ENCODE measurements at places on chromosomes 11 and 22.

- DNase-seq, result no peak
Observed at GRCh38 chr11:69229511-69229910, 64.4 kb upstream of the MYEOV start.

DNA sequence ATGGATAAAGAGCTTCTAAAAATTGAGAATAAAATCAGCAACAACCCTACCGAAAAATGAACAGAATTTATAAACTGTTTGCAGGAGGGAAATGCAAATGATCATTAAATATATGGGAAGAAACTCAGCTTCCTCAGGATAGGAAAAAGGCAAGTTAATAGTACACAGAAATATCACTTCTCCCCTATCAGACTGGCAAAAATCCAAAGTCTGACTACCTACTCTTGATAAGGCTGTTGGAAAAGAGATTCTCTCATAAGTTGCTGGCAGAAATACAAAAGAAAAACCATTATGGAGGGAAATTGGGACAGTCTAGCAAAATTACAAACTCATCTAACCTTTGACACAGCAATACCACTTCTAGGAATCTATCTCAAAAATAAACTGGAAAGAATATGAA, 100.9 kb upstream of the LDLRAD3 start:
- no peak for DNase-seq

GRCh38 chr22:47409539-47410275, 647.3 kb downstream of the TBC1D22A start:
- no peak for DNase-seq

DNA sequence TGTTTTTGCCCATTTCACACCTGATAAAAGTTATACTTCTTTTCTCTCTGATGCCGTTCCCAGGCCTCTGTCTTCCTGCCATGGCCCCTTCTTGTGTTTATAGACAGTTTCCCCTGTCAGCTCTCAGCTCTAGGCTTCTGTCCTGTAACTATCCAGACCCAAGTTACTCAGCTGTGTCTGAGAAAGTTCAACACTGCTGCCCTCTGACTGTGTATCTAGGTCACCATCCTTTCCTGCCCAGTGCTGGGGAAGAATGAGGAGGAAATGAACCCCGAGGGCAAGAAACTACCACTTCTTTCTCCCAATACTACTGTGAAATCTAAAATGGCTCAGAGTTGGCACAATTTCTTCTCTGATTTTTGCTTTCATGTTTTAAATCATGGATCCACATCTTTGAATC, 29.6 kb downstream of the SNX19 start:
- no peak for DNase-seq
